ENCODE measurements at places on chromosomes 2 and 18.

GRCh38 chr2:1546023-1546591 is 132.8 kb downstream of the TPO start:
- no peak for DNase-seq

- no peak for DNase-seq
These were observed 42.8 kb downstream of the CCDC102B start for GRCh38 chr18:68840554-68841263.

DNA sequence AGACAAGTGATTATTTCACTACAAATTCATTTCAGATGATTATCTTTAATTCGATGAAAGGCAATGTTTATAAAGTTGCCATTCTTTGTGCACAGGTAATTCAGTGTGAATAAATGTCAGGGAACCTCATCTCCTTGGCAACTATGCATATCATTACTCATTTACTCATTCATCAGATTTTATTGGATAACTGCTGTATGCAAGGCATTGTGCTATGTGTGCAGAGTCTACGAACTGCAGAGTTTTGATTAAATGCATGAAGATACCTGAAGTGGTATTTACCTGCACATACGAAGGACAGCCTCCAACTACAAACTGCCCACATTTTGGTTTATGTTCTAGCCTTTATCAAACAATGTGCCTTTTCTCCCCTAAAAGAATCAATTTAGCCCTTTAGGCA is 3.5 kb downstream of the RND3 start:
- no peak for DNase-seq

DNA sequence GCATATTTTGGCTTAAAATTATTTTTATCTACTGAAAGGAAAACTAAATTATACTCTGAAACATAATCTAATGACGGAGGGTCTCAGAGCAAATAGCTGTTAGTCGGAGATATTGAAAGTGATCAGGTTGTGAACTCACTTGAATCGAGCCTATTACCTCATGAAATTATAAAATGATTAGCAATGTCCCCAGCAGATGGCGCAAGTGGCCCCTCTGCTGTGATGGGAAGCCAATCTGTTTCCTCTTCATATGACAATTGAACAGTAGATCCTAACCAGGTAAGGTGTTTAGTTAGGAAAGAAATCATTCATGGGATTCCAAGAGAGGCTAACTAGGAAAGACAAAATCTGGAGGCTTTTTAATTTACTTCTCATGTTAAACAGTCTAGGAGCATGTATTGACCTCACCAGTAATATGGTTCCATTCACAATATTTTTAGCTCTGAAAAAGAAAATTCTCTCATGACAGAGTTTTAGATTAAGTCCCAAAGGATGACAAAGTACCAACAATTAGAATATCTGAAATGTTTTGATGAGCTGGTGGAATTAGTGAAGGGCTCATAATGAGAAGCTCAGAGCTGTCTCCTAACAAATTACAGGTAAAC is 29.9 kb upstream of the MPPE1 start:
- DNase-seq: peak; percentile 19

GRCh38 chr18:79300413-79300812 is 95.3 kb upstream of the NFATC1 start:
- no peak for DNase-seq

DNA sequence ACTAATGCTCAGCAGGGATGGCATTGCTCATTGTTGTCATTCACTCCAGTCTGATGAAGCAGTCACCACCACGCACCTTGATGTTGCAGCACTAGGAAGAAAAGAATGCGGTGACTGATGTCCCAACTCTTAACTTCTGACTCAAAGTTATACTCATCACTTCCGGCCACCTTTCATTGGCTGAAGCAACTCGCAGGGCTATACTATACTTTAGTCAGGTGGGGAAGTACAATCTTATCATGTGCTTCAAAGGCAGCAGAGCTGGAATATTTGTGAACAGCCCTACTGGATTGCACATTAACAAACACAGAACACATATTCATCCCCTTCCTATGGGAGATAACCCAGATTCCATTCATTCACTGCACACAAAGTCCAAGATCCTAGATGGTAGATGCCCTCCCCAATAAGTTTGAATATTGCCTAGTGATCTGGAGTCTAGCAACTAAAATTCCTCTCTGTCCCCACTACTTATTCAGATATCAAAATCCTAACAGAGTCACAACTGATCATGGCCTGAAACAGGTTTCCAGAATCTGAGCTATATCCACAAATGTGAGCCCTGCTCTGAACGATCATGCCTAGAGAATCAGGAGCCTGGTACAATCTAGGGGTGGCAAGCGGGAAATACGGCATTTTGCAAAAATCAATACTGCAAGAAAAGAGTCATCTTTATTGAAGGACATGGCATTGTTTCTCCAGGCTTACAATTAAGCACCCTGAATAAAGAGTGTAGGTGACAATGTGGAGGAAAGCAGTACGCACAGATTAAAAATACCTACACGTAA is 3.4 kb upstream of the SPATS2L start:
- DNase-seq: no peak

DNA sequence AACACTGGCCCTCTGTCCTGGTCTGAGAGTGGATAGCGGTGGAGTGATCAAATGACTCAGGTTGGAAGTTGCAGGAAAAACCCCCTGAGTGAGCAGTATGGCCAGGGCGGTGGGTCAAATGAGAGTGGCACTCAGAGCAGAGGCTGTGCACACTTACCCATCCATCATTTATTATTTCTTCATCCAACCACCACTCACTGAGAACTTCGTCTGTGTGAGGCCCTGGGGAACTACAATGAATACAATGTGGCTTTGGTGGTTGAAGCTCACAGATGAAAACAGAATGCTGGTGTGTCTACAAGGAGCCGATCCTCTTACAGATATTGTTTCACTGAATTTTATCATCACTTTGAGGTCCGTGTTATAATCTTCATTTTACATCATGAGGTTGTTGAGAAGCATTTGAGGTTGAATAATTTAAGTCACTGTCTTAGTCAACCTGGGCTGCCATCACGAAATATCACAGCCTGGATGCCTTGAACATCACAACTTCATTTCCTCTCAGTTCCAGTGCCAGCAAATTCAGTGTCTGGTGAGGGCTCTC is 73.4 kb upstream of the ID2 start:
- no peak for DNase-seq

DNA sequence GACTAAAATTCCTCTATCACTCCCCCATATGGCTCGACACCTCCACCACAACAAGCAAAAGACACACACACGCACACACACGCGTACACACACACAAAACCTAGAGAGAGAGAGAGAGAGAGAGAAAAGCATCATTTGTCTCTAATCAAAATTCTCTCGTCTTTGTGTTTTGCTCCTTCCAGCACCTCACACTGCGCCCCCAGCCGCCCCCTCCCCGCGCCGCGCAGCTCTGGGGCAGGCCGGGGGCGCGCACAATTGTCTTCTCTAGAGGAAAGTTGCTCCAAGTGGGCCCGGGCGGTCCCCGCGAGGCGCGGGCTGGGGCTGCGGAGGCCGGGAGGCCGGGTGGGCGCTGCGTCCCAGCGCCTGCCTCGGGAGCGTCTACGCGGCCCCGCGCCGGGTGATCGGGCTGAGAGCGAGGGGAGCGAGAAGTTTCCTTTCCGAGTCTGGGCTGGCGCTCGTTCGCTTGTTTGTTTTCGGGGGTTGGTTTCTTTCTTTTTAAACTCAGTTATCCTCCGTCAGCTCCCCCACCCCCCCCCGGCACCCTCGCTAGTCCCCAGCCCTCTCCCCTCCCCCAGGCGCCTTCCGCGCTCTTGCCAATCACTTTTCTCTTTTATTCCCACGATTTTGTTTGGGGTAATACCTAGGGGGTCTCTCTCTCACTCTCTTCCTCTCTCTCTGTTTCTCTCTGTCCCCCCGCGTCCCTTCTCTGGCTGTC is 4.1 kb downstream of the ZEB2 start:
- DNase-seq: no peak

DNA sequence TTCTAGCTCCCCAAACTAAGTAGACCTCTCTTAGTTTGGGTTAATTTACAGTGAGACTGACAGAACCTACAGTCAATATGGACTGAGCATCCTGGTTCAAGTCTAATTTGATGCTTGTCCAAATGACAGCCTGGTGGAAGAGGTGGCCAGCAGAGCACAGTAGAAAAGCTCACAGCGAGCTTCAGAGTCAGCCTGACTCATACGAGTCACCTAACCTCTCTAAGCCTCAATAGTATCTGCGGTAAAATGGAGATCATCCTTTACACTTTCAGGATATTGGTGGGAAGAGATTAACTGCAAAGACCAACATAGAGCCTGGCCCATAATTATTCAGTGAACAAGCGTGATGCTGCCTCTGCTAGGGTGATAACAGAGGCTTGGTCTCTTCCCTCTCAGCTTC is 54.5 kb downstream of the DOCK10 start:
- no peak for DNase-seq

GRCh38 chr18:76977108-76977621 is 154.8 kb downstream of the ZNF236 start:
- DNase-seq: no peak
